ENCODE measurements at places on chromosomes 7 and 10. TPM values are rescaled to one million over a fixed set of nuclear protein-coding genes. Genes with fewer than 3 reads are reported as not detected.

Gene AGAP3
- total RNA-seq: 103 TPM

Gene PMS2
- 23.2 TPM for total RNA-seq

Gene CNPY1
- not detected for total RNA-seq

Gene INA
- 0.95 TPM for total RNA-seq

Gene FAM20C
- 19.7 TPM for total RNA-seq

Gene SLC26A3
- not detected for total RNA-seq

Gene FAM170B
- total RNA-seq: not detected

Gene GPR37
- total RNA-seq: 4.5 TPM

Gene OTUD1
- 31.9 TPM for total RNA-seq

Gene ANXA8
- 127 TPM for total RNA-seq

Gene PRRT4
- total RNA-seq: 2.2 TPM
